Mammary epithelial cell (primary cell): ENCODE measurements at places on chromosomes 1 and 21.

GRCh38 chr1:230067871-230068620 is 1.0 kb downstream of the GALNT2 start:
- DNase-seq: peak; percentile 36

- no peak for DNase-seq
Observed at GRCh38 chr1:204142032-204142974, 9.5 kb downstream of the ETNK2 start.

DNA sequence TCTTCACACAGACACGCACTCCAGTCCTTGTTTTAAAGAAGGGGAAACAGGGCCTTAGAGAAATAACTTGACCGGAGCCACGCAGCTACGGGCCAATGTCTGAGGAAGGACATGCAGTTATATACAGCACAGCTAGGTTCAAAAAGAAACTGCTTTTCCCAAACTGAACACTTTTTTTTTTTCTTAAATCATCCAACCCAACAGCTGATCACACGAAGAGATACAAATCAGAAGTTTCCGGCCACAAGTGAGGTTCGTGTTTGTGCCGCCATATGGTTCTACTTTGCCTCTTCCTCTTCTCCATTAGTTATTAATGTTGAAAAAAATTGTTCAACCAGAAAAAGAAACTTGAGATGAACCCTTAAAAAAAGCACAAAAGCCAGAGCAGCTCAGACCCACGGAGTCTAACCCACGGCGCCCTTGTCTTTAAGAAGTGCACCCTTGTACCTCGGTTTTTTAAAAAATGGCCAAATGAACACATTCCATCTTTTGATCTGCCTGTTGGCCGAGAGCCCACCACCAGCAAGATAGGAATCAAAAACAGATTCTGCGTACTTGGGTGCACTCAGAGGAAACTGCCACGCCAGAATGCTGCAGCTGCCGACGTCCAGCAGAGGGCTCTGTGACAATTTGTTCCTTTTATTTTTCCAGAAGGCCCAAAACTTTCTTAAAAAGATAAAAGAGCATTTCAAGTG is 78.9 kb downstream of the SLC66A1 start:
- peak; percentile 25 for DNase-seq

- DNase-seq: no peak
Observed at GRCh38 chr21:37367336-37367702, 746 bp downstream of the DYRK1A start.

GRCh38 chr1:22122273-22123070 is 20.4 kb downstream of the WNT4 start:
- DNase-seq: no peak

- DNase-seq: no peak
Observed at GRCh38 chr1:8349961-8350360, 32.0 kb downstream of the SLC45A1 start.

DNA sequence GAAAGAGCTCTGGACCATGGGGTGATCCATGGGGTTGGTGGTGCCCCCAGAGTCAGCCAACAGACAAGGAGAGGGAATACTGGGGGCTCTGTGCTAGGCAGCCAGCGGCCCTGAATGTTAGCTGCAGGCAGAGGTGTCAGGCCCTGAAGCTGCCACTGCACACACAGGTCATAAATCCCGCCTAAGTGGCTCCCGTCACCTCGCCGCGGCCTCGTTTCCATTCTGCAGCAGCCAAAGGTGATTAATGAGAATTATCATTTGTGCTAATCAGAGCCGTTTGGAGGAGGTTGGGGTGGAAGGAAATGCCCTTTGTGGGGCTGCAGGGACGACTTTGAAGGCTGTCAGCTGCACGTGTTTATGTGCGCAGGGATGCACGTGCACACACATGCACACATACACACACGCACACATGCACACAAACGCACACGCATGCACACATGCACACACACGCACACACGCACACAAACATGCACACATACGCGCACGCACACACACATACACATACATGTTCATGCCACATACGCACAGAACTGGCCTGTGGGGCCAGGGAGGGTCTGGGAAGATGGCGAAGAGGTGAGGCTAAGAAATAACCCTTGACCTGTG is 88.8 kb upstream of the ARHGEF16 start:
- DNase-seq: no peak

- no peak for DNase-seq
Observed at GRCh38 chr1:12069623-12070244, 6.6 kb downstream of the TNFRSF8 start.

DNA sequence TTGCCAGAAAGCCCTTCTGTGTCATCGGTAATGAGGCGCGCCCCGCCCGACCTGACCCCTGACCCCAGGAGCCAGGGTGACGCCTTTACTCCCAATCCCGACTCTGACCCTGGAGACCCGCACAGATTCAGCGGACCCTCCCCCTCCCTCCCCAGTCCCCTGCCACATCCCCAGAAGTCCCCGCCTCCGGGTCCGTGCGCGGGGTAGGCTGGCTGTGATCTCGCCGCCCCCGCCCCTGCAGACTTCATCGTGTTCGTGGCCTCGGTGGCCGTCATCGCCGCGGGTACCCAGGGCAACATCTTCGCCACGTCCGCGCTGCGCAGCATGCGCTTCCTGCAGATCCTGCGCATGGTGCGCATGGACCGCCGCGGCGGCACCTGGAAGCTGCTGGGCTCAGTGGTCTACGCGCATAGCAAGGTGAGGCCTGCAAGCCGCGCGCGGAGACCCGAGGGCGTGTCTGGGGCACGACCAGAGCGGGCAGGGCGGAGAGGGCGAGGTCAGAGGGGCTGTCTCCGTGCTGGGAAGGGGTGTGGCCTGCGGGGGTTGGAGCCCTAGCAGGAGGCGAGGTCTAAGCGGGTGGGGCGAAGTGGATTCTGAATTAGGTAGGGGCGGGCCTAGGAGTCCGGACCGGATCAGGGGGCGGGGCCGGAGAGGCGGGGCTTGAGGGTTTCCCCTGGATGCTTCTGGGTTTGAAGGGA is 34.8 kb downstream of the KCNQ4 start:
- peak; percentile 41 for DNase-seq

- DNase-seq: no peak
Observed at GRCh38 chr1:234639961-234640360, 30.0 kb upstream of the IRF2BP2 start.

DNA sequence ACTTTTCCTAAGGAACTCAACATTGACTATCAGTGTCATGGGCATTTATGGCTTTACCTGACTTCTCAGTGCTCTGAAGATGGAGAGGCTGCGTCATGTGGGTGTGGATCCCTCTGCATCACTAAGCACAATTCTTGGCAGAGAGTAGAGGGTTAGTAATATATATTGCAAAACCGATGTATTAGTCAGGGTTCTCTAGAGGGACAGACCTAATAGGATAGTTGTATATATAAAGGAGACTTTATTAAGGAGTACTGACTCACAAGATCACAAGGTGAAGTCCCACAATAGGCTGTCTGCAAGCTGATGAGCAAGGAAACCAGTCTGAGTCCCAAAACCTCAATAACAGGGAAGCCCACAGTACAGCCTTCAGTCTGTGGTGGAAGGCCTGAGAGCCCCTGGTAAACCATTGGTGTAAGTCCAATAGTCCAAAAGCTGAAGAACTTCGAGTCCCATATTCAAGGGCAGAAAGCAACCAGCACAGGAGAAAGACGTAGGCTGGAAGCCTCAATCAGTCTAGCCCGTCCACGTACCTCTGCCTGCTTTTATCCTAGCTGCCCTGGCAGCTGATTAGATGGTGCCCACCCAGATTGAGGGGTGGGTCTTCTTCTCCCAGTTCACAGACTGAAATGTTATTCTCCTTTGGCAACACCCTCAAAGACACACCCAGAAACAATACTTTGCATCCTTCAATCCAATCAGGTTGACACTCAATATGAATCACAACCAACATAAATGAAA is 159.7 kb upstream of the NRIP1 start:
- DNase-seq: peak; percentile 99

GRCh38 chr1:235397733-235398132 is 30.5 kb downstream of the TBCE start:
- peak; percentile 97 for DNase-seq

GRCh38 chr1:240457203-240457602 is 154.8 kb downstream of the GREM2 start:
- no peak for DNase-seq

- peak; percentile 17 for DNase-seq
Observed at GRCh38 chr1:226912587-226913176, 27.4 kb upstream of the COQ8A start.

- DNase-seq: no peak
Observed at GRCh38 chr21:13854638-13855037, 245.1 kb downstream of the POTED start.

DNA sequence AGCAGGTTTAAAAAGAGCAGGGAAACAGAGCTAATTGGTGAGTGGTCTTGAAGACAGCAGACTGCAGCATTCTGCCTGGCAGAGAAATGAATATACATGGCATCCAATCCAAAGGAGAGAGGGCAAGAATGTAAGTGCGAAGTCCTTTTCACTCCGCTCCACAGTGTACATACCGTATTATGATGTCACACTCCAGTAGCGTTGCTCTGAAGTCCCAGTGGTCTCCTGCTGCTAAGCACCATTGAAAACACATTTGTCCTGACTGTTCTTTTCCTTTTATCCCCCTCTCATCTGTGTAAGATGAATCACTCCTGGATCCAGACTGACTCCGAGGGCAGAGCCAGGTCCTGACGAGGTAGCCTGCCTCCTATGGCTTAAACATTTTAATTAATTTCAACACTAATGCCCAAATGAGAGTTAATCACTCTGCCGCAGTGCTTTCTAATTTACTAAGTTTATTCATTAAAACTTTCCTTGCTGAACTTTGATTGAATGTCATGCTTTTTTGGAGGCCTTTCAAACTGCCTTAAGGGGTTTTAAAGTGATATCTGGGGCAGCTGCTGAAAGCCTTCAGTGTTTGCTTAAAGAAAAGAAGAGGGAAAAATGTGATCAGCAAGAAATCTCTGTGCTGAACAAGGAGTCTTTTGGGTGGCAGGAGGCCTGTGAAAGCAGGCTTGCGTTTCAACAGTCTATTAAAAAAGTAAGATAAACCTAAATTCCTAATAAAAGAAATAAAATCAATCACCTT is 227.2 kb downstream of the ATG4C start:
- DNase-seq: no peak

DNA sequence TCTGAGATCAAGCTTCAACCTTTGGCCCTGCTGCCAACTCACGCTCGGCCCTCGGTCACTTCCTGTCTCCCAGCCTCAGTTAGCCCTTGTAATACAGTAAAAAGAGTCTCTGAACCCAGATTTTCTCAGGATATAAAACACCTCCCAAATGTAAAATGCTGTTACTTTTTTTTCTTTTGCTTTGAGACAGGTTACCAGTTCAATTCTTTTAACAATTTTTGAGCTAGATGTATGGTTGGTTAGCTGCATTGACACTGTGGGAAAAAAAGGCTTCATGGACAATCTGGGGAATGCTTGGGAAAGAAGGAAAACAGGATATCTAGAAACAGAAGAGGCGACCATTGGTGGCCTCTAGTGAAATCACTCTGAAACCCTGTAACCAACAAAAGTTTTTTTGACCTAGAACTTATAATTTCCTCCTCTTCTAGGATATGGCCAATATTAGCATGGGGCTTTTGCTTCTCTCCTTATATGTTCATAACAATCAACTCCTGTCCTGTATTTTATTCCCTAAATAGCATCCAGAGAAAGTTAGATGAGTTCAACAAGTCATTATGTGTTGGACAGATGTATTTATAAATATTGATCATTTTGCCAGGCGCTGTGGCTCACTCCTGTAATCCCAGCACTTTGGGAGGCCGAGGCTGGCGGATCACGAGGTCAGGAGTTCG is 1.3 kb downstream of the CMPK1 start:
- no peak for DNase-seq

GRCh38 chr1:24713176-24713575 is 32.1 kb upstream of the CLIC4 start:
- no peak for DNase-seq

DNA sequence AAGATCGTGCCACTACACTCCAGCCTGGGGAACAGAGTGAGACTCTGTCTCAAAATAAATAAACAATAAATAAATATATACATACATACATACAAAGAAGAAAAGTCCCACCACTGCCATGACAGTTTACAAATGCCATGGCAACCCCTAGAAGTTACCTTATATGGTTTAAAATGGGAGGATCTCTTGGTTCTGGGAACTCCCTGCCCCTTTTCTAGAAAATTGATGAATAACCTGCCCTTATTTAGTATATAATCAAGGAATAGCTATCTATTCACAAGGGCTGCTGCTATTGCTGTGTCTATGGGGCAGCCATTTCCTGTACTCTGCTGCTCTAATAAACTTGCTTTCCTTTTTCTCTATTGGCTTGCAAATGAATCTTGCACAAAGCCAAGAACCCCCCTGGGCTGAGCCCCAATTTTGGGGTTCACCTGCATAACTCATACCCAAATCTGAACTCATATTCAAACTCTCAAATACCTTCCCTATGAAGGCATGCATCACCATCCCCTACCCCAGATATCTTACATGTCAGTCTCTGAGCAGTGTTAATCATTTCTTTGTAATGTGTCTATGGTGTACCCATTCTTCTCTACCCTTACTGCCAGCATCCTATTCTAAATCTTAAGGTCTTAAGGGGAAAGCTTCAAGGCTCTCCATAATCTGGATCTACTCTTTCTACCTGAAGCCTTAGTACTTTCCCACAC is 9.0 kb downstream of the GON4L start:
- DNase-seq: no peak

- no peak for DNase-seq
Observed at GRCh38 chr1:151721788-151722510, 627 bp downstream of the RIIAD1 start.

GRCh38 chr21:28791595-28792282 is 200.9 kb downstream of the LTN1 start:
- DNase-seq: no peak

DNA sequence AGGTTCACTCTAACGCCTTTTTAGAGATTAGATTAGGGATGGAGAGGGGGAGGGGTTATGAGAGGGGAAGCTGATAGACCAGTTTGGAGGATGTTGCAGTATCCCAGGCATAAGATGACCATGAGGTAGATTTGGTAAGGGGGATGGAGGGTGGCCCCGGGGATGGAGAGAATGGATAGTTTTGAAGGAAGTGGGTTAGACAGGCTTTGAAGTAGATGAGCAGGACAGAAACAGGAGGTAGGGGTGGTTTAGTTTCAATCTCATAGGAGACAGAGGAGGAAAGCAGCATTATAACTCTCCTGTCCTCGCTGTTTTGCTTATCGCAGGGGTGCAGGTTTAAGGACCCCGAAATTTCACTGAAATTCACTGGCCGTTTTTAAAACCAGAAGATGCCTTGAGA is 11.8 kb downstream of the UBIAD1 start:
- DNase-seq: no peak

- no peak for DNase-seq
Observed at GRCh38 chr1:183910845-183911244, 105.9 kb downstream of the RGL1 start.

GRCh38 chr1:240649733-240650721 is 38.1 kb upstream of the GREM2 start:
- DNase-seq: no peak

GRCh38 chr1:43839056-43839455 is 94.5 kb upstream of the ARTN start:
- no peak for DNase-seq

DNA sequence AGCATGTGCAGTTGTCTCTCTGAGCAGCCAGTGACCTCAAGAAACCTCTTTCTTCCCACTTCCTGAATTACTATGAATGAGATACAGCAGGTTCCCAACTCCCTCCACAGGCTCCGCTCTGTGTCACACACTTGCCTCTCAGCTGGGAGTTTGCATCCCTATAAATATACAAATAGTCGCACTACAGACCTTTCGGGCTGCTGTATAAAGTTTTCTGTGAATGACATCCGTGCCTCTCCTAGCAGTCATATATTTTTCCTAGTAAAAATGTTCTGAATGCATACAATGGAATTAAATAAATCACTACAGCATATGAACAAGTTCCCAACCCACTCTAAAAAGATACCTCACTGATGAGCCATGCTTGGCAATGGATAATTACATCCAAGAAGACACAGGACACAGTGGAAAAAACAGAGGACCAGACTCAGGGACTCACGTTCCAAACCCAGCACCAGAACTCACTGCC is 66.8 kb downstream of the CAPZB start:
- no peak for DNase-seq
